Articular chondrocyte of knee joint (primary cell): ENCODE measurements at places on chromosomes 4 and X. TPM values are rescaled to one million over a fixed set of nuclear protein-coding genes. Genes with fewer than 3 reads are reported as not detected.

Gene PTPN13
- 24.0 and 44.3 TPM in 2 replicates for total RNA-seq

Gene AFF1
- 28.5 and 30.3 TPM in 2 replicates for total RNA-seq

Gene HAND2
- total RNA-seq: 0.78 and 3.0 TPM in 2 replicates

Gene F9
- total RNA-seq: not detected in 2 replicates

Gene SSX2B
- not detected in 2 replicates for total RNA-seq

Gene UNC5C
- total RNA-seq: 1.3 and 2.5 TPM in 2 replicates

Gene EPHA5
- total RNA-seq: under 0.01 TPM in 2 replicates
